ENCODE measurements at places on chromosomes 13 and 19. TPM values are rescaled to one million over a fixed set of nuclear protein-coding genes. Genes with fewer than 3 reads are reported as not detected.

DNA sequence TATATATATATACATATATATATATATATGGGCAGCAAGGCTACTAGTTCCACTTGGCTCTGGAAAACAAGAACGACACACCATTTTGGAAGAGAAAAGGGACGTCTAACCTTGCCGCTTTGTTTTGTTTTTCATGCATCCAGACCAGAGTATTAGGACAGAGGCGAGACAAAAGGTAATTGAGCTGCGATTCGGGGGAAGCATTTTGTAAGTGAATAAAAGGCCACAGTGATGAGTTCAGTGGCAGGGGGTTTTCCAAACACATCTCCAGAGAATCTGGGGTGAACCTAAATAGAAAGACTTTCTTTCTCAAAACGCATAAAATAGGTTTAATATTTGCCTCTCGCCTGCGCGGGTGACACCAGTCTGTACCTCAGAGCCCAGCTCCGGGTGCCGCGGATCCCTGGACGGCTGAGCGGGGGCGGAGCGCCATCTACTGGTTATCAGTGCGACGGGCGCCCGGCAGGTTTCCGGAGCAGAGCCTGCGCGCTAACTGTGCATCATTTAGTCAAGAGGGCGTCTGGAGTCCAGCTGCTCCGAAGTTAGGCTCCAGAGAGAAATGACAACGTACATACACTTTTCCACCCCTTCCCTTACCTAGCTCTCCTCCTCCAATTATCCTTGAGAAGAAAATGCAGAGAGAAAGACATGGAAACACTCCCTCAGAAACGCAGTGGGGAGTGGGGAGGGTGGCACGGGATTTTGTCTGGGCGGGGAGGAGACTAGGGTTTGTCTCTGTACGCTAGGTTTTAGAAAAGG, 262.3 kb downstream of the TBC1D4 start:
- peak; percentile 86 for DNase-seq

GRCh38 chr13:76795701-76796695, 90.2 kb downstream of the KCTD12 start:
- no peak for DNase-seq

The TPTE2 gene
- not detected for total RNA-seq

The SIGLEC12 gene
- total RNA-seq = not detected

DNA sequence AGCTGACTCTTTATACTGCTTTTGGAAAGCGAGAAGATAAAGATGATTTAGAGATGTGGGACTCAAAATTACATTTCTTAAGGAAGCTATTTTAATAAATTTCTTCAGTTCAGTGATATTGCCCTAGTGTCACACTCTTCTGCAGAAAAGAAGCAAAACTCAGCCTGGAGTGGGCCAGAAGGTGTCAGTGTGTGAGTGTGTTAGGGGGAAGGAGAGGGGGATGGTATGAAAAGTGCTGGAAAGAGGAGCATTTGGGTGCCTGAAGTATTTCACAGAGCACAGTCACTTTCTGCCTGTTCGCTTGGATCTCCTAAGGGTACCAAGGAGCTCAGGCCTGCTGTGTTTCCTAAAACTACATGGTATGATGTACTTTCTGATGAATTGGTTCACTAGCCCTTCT, 84.5 kb upstream of the FRY start:
- no peak for DNase-seq

- DNase-seq = no peak
Measured at GRCh38 chr19:54204767-54205468, 4.3 kb downstream of the RPS9 start.

- DNase-seq = no peak
Measured at GRCh38 chr13:109393045-109393444, 393.3 kb downstream of the IRS2 start.

GRCh38 chr13:20823071-20823470, 49.3 kb upstream of the EEF1AKMT1 start:
- DNase-seq = no peak

GRCh38 chr13:39765801-39766463, 110.5 kb downstream of the COG6 start:
- no peak for DNase-seq

DNA sequence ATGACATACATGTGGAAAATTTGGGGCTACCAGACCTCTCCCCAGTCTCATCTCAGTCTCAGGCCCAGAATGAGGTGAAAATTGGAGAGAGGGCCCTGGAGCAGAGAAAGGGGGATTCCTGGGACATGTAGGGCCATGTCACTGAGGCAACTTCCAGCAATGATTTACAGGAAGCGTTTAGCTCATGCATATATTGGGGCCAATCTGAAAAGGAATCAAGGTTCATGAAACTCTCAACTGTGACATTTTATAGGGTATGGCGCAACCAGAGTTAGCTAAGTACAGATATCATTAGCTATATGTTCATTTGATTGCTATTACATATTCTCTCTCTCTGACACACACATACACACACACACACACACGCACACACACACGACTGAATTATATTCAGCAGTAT, 86.3 kb downstream of the RNASEH2B start:
- no peak for DNase-seq

- DNase-seq = no peak
Measured at GRCh38 chr13:39783051-39783450, 127.6 kb downstream of the COG6 start.

The MBD3L5 gene
- not detected for total RNA-seq

DNA sequence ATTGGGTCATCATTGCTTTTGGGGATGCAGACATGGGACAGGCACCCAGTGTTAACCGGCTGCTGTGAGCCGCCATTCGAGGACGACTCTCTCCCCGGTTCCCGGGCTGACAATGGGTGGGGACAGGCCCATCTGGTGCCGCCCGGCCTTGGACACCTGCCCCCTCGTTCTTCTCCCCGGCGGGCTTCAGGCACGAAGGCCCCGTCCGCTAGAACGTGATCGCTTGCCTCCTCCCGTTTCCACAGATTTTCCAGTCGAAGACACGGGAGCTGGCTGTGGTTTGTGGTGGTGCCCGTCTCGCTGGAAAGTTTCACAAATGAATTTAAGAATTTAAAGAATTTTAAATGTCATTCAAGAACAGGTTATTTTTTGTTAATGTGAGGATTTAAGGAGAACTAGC, 2.0 kb downstream of the PALM start:
- DNase-seq = no peak

GRCh38 chr19:44024900-44025216, 321 bp upstream of the ZNF222 start:
- DNase-seq = no peak

The COX6B1 gene
- total RNA-seq = 1,351 TPM

GRCh38 chr13:29185926-29186325, 365.8 kb downstream of the MTUS2 start:
- DNase-seq = no peak

GRCh38 chr13:24613755-24614154, 66.5 kb upstream of the ATP12A start:
- no peak for DNase-seq

The MEIOSIN gene
- total RNA-seq = not detected

GRCh38 chr13:74128156-74128767, 5.9 kb downstream of the KLF12 start:
- DNase-seq = no peak

- peak; percentile 56 for DNase-seq
Measured at GRCh38 chr19:2477732-2478191, 1.8 kb downstream of the GADD45B start.

DNA sequence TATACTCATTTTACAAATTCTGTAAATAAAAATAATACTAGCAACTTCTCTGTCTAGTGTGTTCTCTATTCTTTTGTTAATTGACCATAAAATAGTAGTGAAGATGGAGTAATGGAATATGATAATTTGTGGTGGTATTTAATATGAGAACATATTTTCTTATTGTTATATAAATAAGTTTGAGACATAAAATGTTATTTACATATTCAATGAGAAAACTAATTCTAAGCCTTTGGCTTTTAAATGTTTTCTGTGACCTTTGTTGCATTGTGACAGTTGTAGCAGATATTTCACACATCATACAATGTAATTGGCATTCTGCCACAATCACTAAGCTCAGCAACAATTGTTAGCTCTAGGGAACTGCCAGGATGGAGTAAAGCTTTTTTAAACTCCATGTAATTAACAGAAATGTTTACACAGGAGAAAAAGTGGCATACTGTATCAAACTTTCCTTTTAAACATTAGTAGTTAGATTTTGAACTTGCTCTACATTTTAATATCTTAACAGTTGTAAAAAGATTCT, 562.1 kb upstream of the PCDH9 start:
- no peak for DNase-seq

DNA sequence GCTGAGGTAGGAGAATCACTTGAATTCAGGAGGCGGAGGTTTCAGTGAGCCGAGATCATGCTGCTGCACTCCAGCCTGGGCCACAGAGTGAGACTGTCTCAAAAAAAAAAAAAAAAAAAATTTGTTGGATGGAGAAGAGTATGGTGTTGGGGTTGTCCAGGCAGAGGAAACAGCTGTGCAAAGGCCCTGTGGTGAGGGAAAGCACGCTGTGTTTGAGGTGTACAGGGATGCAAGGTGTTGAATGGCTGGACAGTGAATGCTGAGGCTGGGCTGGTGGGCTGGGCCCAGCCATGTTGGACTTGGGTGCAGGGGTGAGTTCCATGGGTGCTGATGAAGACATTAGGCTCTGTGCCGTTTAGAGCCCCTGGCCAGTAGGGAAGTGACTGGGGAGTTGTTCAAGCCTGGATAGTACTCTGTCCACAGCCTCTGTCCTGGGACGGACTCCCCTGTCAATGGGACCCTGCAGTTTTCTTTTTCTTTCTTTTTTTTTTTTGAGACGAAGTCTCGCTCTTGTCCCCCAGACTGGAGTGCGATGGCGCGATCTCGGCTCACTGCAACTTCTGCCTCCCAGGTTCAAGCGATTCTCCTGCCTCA, 18.6 kb downstream of the PRR12 start:
- no peak for DNase-seq

The CYP2F1 gene
- total RNA-seq = not detected

DNA sequence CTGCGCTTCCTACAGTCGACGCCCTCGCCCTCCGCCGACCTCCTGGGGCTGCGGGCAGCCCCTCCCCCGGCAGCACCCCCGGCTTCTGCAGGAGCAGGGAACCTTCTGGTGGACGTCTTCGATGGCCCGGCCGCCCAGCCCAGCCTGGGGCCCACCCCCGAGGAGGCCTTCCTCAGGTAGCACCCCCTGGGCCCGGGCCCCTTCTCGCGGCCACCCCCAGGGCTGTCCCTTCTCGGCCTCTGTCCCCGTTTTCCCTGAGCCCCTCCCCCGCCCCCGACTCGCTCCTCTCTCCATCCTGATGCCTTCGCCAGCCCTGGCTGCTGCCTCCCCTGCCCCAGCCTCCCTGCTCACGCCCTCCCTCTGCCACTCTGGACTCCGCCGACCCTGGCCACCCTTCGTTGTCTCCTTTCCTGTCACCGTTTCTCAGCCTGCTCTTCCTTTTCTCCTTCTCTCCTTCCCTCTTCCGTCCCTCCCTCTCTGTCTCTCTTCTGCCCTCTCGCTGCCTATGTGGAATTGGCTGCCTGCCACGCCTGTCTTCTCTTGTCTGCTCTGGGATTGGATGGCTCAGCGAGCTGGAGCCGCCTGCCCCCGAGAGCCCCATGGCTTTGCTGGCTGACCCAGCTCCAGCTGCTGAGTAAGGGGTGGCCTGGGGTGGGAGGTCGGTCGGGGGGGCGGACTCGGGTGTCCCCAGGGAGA, 11.0 kb downstream of the FUZ start:
- DNase-seq = peak; percentile 91

The IGFL1 gene
- total RNA-seq = not detected

The CDX2 gene
- total RNA-seq = not detected

The INAFM1 gene
- 5.2 TPM for total RNA-seq

GRCh38 chr19:35295792-35296462, 4.0 kb downstream of the MAG start:
- DNase-seq = no peak

DNA sequence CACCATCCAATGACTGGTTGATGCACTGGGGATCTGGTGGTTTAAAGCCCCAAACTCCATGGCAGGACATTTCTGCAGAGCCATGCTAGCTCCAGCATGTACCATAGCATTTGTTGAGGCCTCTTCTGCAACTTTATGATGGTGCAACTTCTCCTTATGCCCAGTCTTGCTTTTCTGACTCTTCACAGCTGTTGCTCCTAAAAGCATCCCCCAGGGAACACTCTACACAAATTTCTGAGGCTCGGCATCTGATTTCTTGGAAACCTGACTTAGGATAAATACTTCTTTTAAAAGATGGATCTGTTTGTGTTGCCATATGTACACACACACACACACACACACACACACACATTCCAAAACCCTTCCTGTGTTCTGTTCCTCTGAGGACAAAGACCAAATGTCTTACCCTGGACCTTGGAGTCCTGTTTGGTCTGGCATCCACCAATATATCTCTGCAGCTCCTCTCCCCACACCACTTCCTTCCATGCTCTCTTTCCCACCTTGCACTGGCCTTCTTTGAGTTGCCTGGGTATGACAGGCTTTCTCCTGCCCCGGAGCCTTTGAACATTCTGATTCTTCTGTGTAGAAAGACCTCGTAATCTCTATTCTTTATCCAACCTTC, 388.5 kb upstream of the ZNF507 start:
- no peak for DNase-seq

The NFILZ gene
- total RNA-seq = not detected

DNA sequence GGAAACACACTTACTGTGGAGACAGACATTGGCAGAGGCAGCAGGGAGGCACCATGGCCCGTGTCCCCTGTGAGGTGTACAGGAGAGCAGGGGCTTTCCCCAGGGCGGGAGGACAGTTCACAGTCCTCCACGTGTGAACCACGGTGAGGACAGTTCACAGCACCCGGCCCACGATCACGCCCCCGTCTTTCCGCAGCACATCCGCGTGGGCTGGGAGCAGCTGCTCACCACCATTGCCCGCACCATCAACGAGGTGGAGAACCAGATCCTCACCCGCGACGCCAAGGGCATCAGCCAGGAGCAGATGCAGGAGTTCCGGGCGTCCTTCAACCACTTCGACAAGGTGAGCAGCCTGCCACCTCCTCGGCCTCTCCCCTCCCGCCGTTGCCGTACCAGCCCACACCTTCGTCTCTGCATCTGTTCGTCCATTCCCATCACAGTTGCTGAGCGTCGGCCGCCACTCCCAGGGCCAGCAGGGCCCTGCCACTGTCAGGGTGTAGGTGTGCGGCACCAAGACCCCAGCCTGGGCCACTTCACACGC, 17.4 kb downstream of the CAPN12 start:
- DNase-seq = peak; percentile 25

The RPL36 gene
- total RNA-seq = 365 TPM

The ZNF556 gene
- not detected for total RNA-seq

- DNase-seq = peak; percentile 89
Measured at GRCh38 chr19:43755256-43755801, 567 bp upstream of the SMG9 start.

GRCh38 chr19:47886010-47886559, at the start of gene SULT2A1:
SULT2A1 (minus strand) TSS chr19:47886315; CDS start chr19:47886257, 58 bp downstream.
- DNase-seq = no peak

GRCh38 chr13:112781881-112782361, 92.1 kb downstream of the ATP11A start:
- DNase-seq = peak; percentile 78
